ENCODE measurements at places on chromosomes 6 and 20.

- DNase-seq = no peak
Observed at GRCh38 chr6:11409371-11409770, 128.2 kb upstream of the TMEM170B start.

- no peak for DNase-seq
Observed at GRCh38 chr20:44646641-44647274, 4.7 kb downstream of the ADA start.

- no peak for DNase-seq
Observed at GRCh38 chr6:112237066-112237465, 17.3 kb downstream of the LAMA4 start.

DNA sequence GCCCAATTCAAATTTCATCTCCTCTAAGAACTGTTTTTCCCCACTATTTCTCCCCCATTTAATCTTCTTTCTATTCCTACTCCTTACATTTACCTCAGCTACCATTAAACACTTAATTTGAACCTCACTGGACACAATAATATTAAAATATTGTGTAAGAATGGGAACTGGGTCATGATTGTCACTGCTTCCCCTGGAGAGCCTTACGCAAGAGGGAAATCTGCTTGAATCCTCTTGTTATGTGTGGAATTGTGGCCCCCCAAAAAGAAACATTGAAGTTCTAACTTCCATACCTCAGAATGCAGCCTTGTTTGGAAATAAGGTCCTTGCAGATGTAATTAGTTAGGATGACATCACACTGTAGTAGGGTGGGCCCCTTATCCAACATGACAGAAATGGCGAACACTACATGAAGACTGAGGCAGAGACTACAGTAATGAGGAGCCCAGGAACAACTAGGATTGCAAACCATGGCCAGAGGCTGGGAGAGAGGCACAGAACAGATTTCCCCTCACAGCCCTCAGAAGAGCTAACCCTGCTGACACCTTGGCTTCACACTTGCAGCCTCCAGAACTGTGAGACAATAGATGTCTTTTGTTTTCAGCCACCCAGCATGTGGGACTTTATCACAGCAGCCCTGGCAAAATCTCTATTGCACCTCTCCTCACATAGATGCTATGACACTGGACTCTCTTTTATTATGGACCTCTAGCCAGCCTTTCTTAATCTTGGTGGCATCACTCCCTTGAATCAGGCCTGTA lies 29.9 kb downstream of the HIVEP2 start:
- no peak for DNase-seq

DNA sequence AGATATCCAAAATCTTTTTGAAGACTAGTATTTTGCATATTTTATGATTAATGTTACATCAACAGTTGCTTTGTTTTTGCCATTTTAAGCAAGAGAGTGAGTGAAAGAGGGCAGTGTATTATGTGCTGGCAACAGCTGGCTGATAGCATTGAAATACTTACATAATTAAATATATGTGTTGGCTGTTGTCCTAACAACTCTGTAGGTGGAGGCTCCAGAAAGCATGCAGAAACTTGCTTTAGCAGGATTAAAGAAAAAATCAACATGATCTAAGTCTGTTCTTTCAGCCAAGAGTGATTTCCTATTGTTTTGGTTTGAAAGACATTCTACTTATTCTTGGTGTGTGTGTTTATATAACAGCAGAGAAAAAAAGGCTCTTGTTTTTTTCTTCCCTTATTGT lies 127.5 kb downstream of the CDKAL1 start:
- no peak for DNase-seq

GRCh38 chr6:114747995-114748625 lies 405.3 kb upstream of the HS3ST5 start:
- no peak for DNase-seq

- no peak for DNase-seq
Observed at GRCh38 chr6:96212066-96212465, 196.3 kb downstream of the FUT9 start.

DNA sequence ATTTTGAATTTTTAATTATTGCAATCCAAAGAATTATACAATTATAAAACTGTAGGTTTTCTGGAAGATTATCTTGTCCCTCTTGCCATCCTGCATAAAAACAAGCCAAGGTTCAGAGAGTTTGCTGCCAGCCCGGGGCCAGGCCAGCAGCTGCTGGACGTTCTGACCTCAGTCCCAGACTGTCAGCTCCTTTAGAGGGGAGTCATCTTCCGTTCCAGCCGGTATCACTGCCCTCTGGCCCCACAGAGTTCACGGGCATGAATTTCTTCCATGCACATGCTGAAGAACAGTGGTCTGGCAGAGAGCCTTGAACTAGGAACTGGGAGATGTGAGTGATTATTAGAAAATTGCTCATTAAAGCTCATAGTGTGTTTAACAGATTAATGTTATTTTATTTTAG lies 130.4 kb upstream of the QKI start:
- DNase-seq = no peak

GRCh38 chr20:41054847-41055230 lies 26.2 kb downstream of the TOP1 start:
- no peak for DNase-seq

- no peak for DNase-seq
Observed at GRCh38 chr20:8456765-8457164, 324.7 kb downstream of the PLCB1 start.

DNA sequence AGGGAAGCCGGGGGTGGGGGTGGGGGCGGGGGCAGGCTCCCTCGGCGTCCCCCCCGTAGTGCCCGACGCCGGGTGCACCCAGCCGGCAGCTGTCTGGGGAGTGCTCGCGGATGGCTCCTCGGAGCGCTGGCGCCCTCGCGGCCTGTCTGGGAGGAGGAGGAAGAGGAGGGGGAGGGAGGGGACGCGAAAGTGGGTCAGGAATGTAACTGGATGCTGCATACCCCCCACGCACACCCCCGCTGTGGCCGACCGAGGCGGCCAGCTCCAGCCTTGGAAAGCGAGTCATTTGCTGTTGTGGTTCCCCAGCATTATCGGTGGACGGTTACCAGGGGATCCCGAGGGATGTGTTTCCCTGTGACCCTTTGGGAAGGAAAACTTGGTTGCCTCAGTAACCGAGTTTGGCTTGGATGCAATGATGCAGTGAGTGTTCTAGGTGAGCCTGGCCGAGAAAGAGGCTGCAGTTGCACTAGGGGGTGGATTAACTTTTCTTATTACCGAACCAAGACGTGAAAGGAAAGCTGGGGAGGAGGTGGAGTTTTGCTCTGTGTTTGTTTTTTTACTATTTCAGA lies 55.2 kb upstream of the RREB1 start:
- no peak for DNase-seq

GRCh38 chr6:134223796-134224420 lies 94.0 kb downstream of the SGK1 start:
- no peak for DNase-seq

- no peak for DNase-seq
Observed at GRCh38 chr6:107460083-107460631, 793 bp upstream of the PDSS2 start.

- DNase-seq = no peak
Observed at GRCh38 chr20:60984666-60985065, 267.4 kb upstream of the CDH4 start.

DNA sequence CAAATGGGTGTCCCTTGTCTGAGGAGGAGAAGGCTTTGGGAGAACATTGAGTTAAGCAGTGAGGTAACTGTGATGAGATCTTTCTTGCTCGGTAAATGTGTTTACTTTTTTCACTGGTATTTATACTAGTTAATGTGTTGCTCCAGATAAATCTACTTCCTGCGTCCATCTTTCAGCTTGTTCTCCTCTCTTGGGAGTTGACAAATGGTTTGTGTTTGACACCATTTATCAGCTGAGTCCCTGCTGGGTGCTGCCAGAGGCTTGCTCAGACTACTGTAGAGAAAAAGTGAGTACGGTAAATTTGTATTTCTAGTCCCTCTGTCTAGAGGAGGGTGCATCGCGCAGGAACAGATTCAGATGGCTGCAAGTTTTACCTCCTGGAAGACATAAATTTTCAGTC lies 8.3 kb upstream of the PRDM1 start:
- DNase-seq = no peak

GRCh38 chr20:825710-826421 lies 7.6 kb upstream of the FAM110A start:
- no peak for DNase-seq

- DNase-seq = no peak
Observed at GRCh38 chr20:3632311-3633004, 30.7 kb downstream of the GFRA4 start.

- no peak for DNase-seq
Observed at GRCh38 chr6:11828262-11828870, 49.8 kb upstream of the ADTRP start.

DNA sequence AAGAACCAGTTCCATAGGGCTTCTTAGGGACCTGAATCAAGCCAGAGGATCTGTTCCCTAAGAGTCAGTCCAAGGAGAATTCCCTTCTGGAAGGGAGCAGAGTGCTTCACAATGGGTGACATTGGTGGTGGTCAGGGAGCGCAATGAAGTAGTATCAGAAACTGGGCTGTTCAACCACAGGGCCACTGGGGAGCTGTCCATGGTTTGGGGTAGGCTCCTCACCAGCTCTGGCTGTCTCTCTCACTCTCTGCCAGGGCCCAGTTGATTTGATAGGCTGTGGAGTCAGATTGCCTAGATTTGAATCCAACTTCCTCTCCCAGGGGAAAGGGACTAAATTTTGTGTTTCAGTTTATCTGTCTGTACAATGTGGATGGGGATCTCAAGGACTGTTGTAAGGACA lies 36.7 kb upstream of the CHD6 start:
- DNase-seq = no peak

- no peak for DNase-seq
Observed at GRCh38 chr20:36501367-36502006, 39.8 kb upstream of the MYL9 start.

DNA sequence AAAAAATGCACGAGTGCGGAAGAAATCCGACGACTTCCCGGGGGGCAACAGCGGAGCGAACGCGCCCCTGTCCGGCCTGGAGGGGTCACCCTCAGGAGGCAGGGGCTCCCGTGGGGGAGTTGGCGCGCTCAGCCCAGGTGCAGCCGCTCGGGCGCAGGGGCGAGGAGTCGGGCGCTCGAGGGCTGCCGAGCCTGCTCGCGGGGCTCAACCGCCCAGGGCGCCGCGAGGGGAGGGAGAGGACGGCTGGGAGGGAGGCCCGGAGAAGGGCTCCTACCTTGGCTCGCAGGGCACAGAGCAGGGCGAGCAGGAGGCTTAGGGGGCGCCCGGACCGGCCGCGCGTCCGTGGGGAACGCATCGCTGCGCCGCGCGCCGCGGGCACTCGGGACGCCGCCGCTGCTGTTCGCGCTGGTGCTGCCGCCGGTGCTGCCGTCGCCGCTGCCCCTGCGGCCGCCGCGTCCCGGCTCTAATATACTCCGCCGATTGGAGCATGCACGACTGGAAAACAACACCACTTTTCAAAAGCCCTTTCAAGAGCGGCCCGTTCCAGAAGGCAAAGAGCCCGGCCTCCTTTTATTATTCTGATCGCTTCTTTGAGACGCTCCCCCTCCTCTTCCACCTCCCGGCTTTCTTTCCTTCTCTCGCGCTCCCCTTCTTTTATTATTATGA lies 490 bp downstream of the JAG1 start:
- peak; percentile 5 for DNase-seq

- DNase-seq = no peak
Observed at GRCh38 chr20:36336954-36337704, 31.0 kb downstream of the DLGAP4 start.

DNA sequence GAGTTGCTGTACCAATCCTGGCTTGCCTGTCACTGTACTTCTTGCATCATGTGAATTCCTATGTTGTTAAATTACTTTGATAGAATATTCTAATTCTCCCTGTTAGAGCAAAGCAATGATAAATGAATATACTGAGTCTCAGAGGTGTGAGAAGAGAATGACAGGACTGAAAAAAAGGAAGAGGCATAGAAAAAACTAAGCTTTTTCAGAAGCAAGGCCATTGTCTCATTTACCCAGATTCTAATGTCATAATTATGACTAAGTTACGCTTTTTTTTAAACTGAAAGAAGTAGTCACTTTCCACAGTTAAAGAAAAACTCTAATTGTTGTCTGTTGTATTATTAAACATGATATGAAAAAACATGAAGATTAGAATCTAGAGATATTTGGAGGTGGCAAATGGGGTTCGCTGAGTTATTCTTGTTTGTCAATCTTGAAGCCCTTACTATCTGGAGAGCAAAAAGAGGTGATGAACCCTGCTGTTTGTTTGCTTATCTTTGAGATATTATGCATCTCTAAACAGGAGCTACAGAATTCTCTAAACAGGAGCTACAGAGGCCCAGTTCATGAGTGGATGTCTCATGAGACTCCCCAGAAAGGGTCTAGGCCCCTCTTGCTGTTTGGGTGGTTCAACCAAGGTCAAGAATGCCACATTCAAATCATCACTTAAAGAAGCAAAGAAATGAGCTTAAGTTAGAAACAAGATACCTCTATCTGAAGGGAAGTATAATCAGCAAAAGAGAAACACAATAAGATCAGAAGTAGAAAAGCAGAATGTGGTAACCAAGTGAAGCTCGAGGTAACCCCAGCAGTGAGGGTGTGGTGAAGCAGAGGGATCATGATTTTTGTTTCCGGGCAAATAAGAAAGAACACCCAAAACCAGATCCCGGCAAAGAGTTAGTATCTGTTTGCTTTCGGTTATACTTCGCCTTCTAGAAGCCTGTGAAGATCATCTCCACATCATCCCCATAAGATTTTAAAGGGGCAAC lies 33.3 kb upstream of the THEMIS start:
- peak; percentile 64 for DNase-seq

GRCh38 chr20:32984196-32984595 lies 20.0 kb downstream of the SUN5 start:
- no peak for DNase-seq

GRCh38 chr6:113888956-113889630 lies 31.9 kb downstream of the MARCKS start:
- no peak for DNase-seq

DNA sequence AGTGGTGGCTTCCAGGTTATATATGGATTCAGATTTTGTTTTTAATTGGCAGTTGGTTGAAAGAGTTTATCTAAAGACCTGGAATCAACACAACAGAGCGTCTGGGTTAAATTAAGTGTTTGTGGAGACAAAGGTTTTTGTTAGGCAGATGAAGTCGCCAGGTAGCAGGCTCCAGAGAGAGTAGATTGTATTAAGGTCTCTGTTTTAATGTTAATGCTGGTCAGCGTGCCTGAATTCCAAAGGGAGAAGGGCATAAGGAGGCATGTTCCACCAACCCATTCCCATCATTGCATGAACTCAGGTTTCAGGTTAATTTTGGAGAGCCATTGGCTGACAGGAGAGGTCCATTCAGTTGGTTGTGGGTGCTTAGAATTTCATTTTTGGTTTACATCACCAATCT lies 744.1 kb upstream of the GJE1 start:
- no peak for DNase-seq

- no peak for DNase-seq
Observed at GRCh38 chr20:47346172-47346571, 10.3 kb downstream of the ZMYND8 start.

- DNase-seq = no peak
Observed at GRCh38 chr6:79404677-79405076, 132.6 kb downstream of the LCA5 start.

- no peak for DNase-seq
Observed at GRCh38 chr20:57449398-57450354, 58.5 kb downstream of the RBM38 start.
